ENCODE measurements at places on chromosomes 6 and 20.
A peak's percentile ranks its signal among the peaks of the same experiment; 100 is the strongest.

- DNase-seq: no peak
Observed at GRCh38 chr6:112054555-112055190, 769 bp downstream of the CCN6 start.

DNA sequence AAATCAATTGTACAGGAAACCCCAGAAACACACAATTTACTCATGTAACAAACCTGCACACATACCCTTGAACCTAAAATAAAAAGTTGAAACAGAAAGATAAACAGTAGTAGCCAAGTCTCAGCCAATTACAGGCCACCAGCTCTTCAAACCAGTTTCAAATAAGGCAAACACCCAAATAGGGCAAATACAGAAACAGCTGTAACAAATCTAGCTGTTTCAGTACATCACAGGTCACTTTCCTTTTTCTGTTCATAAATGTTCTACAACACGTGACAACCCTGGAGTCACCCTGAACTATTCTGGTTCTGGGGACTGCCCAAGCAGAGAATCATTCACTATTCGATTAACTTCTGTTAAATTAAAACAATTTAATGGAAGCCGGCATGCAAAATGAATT is 329.0 kb downstream of the GJA1 start:
- no peak for DNase-seq

- no peak for DNase-seq
Observed at GRCh38 chr6:159720708-159721107, 6.6 kb upstream of the WTAP start.

GRCh38 chr6:3919130-3919628 is 70.0 kb downstream of the FAM50B start:
- DNase-seq: peak; percentile 46

GRCh38 chr6:36204068-36204753 is 7.7 kb downstream of the BRPF3 start:
- no peak for DNase-seq

DNA sequence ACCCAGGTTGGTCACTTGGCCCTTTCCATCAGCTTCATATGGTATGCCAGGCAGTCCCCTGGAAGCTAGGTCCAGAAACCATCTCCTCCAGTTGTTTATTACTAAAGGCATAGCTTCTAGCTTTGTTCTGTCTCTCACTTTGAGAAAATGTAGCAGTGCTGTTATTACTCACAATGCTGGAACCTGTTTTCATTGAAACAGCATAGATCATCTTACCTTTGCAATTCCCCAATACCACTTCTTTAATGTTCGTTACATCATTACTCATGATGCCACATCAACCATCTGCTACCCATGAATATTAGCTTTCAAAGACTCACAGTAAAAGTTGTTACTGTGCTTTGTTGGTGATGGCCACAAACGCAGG is 88.3 kb downstream of the ADAT2 start:
- no peak for DNase-seq

DNA sequence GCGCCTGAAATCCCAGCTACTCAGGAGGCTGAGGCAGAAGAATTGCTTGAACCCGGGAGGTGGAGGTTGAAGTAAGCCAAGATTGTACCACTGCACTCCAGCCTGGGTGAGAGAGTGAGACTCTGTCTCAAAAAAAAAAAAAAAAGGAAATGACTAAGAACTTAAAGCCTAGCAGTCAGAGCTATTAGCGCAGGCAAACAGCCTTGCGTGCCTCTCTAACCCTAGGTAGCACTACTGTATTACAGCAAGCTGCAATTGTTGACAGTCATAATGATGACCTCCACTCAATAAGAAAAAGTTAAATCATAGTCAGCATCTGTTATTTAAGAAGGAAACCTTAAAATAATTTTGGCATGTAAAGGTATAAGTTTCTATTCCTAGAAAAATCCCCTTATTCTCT is 14.4 kb downstream of the GSS start:
- DNase-seq: no peak

DNA sequence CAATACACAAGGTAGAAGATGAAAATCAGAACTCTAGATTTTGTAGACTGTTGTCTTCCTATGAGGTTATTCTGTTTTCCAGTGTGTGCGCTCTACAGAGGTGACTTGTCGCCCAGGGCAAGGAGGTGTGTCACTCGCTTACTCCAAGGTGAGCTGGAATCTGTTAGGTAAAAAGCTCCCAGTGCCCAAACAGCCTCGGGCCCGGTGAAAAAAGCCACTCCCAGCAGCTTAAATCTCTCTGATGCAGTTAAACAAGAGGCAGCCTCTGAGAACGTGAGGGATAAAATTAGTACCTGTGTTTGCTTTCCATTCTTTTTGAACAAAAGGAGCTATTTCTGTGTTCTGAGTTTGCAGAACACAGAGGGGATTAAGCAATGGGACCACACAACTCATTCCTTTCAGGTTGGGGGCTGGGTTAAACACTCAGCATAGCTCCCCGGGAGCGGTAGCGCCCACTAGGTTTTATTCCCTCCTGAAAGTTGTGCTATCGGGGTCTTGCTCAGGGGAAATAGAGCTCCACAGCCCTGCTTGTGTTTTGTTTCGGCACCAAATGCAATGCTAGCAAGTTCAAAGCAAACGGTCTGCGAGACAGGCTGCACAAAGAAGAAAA is 181.2 kb downstream of the FOXA2 start:
- no peak for DNase-seq

- no peak for DNase-seq
Observed at GRCh38 chr6:14590586-14590985, 473.0 kb downstream of the CD83 start.

GRCh38 chr20:34129518-34130162 is 17.6 kb upstream of the EIF2S2 start:
- no peak for DNase-seq

DNA sequence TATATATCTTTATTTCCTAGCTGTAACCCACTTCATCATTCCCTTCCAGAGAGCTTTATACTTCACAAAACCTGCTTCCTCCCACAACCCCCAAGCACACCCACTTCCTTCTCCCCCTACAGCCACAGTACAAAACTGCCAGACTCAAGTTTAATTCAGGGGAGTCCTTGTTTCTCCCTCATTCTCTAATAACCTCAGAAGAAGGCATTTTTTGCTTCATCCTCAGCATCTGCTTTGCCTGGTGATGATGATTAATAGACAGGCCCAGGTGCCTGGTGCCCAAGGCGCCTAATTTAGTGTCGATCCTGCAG is 414.3 kb downstream of the KIF16B start:
- no peak for DNase-seq

- no peak for DNase-seq
Observed at GRCh38 chr6:53360093-53360912, 11.6 kb upstream of the ELOVL5 start.

DNA sequence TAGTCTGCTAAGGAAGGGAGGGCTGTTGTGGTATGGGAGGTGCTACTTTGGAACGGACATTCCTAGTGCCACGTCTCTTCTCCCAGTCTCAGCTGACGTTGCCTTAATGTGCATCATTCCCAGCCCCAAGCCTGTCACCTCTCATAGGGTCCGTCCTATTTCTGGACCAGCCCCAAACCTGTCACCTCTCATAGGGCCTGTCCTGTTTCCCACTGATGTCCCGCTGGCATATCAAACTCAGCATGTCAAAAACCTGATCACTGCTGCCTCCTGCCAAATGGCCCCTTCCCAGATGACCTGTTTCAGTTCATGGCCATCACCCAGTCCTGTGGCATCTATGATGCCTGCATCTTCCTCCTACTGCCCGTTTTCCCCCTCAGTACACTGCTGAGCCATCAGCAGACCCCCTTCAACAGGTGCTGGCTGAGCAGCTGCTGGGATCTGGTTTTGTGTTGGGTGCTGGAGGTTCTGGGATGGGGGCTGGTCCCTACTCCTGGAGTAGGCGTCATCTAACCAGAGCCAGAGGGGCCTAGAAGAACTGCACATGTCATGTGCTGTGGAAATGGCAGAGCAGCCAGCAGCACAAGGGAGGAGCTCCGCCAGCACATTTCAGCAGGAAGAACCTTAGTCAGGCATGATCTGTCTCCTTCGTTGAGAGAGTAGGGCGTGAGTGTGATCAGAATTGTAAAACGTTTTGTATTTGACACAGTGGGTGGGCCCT is 3.3 kb downstream of the ENTPD6 start:
- no peak for DNase-seq

- DNase-seq: no peak
Observed at GRCh38 chr6:136544326-136544725, 5.9 kb downstream of the MAP7 start.

DNA sequence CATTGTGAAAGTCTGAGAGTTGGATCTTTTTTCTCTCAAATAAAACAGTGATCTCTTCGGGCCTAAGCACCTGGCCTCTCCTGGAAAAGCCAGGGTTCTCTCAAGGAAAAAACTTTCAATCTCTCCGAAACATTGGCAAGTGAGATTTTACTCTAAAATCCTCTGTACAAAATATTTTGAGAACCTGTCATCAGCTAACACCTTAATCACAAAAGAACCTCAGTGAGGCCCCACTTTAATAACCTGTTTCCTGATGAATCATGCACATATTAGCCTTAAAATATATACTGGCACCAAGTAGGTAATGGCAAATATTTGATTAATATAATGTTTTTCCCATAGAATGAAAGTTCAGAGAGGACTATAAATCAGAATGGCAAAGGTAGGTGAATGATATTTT is 177.9 kb downstream of the FRK start:
- no peak for DNase-seq

DNA sequence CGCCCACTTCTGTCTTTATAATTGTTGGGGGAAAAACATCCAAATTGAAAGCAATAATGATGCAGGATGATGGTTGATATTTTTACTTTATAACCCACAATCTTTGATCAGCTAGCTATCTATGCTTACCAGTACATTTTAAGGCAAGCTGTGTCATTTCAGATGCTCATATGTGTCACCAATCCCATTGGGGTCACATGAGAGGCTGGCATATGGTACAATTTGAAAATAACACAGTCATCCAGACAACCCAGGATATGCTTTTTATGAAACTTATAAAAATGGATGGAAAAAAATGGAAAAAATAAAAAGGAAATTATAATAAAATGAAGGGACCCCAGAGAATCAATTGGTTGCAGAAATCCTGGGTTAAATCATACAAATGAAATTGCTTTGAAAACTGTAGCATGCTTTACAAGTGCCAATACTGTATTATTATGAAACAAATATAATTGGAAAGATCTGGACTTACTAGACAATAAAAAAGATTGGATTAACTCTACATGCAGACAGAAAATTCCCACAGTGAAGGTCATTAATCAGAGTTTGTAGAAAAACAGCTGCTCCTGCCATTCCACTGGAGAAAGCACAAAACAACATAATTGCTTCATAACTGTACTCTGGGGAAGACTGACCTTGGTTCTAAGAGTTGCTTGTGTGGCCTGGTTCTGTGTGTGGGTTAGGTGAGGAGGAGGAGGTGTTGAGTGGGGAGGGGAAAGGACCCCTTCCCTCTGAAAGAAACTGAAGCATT is 13.3 kb upstream of the PRIM2 start:
- DNase-seq: no peak

DNA sequence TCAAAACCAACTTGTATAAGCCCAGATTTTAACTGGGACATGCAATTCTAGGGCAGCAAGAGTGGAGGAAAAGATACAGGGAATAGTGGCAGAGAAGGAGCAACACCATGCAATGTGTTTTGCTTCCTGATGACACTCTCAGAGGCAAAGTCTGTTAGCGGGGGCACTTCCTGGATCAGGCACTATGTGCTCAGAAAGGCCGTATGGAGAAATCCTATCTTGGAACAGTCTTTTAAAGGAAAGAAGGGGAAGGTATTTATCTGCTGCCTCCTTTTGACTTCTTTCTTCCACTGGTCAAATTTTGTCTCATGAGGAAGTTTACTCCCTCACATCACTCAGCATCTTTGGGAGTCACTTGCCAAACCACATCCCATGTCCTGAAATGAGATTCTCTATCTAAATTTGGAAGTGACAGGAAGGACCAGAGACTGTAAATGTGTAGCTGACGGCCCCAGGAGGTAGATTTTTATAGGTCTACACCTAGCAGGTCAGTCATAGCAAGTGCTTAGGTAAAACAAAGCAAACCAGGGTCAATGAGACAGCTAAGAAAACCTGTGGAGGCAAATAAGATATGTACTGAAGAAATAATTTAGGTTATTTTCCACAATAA is 91.7 kb upstream of the ELOVL5 start:
- DNase-seq: no peak

GRCh38 chr6:70225055-70225454 is 77.8 kb downstream of the COL9A1 start:
- no peak for DNase-seq

GRCh38 chr6:170583756-170584180 is 669 bp downstream of the PDCD2 start:
- no peak for DNase-seq

- no peak for DNase-seq
Observed at GRCh38 chr6:108114841-108115597, 40.5 kb upstream of the OSTM1 start.

DNA sequence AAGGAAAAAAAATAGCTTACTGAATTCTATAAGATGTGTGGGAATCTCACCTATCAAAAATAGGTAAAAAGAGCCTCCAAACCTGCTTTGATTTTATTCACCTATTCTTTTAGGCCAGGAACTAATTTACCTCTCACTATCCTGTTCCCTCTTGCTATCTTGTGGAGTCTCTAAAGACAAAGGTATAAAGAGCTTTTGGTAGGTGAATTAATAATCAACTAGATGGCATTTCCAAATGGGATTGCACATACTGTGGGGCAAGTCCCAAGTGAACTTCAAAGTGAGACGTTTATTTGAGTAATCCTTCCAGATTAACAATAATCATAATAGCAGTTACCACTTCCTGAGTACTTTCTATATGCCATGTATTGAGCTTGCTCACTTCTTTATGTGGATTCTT is 2.8 kb downstream of the FAM8A1 start:
- DNase-seq: no peak

DNA sequence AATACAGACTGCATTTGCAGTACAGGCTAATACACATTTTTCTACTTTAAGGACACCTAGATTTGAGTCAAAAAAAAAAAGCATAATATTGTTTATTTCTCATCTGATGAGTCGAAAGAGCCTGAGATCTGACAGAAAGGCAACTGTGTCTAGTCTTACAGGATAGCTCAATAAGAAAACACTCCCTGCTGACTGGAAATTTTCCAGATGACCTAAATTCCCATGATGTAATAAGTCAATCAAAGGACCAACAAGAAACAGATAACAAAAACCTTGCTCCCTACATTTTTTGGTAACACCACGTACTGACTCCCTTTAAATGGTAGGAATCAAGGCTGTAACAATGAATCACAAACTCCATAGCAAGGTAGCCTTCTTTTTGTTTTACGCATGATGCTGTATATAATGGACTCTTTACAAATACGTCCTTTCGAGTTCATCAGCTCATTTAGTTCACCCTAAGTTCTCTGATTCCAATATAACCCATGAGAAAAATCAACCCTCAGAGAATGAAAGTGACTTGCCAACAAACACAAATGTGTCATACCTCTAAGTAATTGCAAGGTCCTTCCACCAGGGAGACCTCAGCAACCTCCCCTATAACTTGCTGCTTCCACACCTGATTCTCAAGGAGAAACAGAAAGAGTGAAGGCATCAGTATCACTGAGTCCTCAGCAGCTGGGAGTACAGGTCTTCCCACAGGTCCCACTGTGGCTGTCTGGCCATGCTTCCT is 12.1 kb downstream of the TBX18 start:
- no peak for DNase-seq

DNA sequence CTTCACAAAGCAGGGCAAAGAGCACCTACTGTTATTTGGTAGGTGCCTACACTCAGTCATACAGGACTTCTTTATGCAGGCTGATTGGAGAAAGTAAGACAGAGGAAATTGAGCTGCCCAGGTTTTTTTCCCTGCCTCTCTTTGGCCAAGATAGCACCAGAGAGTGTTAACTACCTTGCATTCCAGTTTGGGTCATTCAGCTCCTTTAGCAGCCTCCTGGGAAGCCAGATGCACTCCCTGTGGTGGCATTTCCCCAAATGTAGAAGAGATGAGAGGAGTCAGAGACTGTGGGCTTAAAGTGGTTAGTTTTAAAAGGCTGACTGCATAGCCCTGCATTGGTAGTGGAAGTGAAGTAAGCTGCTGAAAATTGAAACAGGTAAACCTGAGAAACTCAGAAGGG is 358.4 kb downstream of the BCKDHB start:
- no peak for DNase-seq
